ENCODE measurements at places on chromosomes 1 and 21.
A peak's percentile ranks its signal among the peaks of the same experiment; 100 is the strongest.

GRCh38 chr1:205488074-205488723, 16.3 kb upstream of the CDK18 start:
- DNase-seq: peak; percentile 88

- DNase-seq: no peak
Observed at GRCh38 chr1:173057984-173058383, 7.2 kb upstream of the TNFSF18 start.

GRCh38 chr1:171740987-171741871, 636 bp downstream of the VAMP4 start:
- DNase-seq: peak; percentile 13

- no peak for DNase-seq
Observed at GRCh38 chr1:242639104-242639503, 114.6 kb upstream of the PLD5 start.

- no peak for DNase-seq
Observed at GRCh38 chr1:151043163-151043562, 4.4 kb upstream of the C1orf56 start.

GRCh38 chr1:208101661-208102431, 142.3 kb downstream of the PLXNA2 start:
- DNase-seq: no peak

- no peak for DNase-seq
Observed at GRCh38 chr21:29187944-29188343, 57.5 kb downstream of the MAP3K7CL start.

GRCh38 chr1:6779089-6779805, 6.0 kb upstream of the CAMTA1 start:
- DNase-seq: no peak

DNA sequence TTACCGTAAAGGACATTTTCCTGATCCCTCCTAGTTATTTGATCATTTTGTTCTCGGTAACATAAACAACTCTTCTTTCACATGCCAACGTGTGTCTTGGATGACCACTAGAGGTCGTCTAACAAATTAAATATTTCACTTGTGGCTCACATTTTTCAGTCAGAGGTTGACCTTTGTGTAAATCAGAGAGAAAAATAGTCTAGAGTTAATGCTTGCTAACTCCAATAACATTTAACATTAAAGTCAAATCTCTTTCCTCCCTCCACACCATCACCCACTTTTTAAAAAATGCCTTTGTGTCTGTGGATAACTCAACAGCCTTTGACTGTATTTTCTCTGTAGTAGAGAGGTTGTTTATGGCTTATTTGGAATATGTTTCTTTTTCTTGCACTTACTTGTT, 220.5 kb upstream of the B3GALT2 start:
- peak; percentile 40 for DNase-seq

DNA sequence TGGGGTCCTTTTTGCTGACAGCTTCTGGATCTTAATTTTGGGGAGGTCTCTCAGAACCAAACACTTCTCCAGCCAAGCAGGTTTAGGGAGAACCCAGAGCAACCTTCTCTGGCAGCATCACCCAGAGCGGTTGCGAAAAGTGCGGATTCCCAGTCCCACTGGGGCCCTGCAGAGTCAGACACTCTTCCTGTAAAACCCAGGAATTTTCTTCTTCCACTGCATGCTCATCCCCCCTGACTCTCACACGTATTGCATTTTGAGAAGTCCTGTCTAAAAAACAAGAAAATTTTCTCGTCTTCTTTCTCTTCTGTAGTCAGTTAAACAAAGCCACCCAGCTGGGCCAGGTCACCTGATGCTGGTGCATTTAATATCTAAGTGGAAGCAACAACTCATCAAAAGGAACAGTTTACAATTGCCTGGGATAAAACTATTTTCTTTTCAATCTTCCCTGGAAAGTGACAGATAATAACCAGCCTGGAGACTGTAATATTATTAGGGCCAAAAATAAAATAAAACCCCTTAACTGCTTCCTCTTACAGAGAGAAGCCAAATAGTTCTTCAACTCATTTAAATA, 156.0 kb downstream of the IGSF21 start:
- DNase-seq: no peak

DNA sequence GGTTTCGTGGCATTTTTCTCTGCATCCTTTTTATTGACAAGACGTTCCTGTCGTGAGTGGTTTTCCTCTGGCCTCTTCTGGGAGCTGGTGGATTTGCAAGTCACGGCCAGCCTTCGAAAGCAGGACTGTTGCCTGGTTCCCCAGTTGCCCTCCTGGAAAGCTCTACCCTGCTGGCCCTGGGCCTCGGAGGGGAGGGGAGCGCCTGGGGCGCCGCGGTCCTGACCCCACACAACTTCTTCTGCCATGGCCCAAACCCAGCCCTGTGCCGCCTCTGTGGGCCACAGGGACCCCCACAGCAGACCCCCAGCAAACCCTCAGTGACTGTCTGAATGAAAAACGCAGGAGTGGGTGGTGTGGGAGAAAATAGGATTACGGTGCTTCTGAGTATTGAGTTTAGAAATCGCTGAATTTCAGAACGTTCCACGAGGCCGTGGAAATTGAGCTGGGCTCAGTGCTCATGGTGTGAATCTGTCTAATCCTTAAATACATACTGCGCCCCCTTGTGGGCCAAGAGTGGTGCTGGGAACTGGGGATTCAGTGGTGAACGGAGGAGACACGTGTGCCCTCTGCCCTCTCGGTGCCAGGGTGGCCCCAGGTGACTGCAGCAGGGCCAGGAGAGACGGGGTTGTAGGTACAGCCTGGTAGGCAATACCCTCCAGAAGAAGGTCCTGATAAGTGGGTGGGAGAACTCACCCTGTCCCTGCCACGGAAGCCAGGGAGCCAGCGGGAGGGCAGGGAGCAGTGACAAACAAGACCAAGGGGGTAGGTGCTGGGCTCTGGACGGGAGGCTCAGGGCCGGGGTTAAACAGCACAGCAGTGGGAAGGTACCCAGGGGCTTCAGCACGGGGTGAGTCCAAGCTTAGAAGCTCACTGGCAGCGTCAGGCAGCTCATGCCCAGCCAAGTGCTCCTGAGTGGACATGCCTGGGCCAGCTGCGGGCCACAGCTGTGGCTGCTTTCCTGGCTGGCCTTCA, 101.2 kb upstream of the COL6A1 start:
- DNase-seq: peak; percentile 79

GRCh38 chr1:240956020-240956419, 344.1 kb upstream of the GREM2 start:
- DNase-seq: no peak

- no peak for DNase-seq
Observed at GRCh38 chr21:37734846-37735245, 181.4 kb downstream of the KCNJ6 start.

GRCh38 chr1:112678605-112679004, 4.1 kb downstream of the MOV10 start:
- DNase-seq: no peak

DNA sequence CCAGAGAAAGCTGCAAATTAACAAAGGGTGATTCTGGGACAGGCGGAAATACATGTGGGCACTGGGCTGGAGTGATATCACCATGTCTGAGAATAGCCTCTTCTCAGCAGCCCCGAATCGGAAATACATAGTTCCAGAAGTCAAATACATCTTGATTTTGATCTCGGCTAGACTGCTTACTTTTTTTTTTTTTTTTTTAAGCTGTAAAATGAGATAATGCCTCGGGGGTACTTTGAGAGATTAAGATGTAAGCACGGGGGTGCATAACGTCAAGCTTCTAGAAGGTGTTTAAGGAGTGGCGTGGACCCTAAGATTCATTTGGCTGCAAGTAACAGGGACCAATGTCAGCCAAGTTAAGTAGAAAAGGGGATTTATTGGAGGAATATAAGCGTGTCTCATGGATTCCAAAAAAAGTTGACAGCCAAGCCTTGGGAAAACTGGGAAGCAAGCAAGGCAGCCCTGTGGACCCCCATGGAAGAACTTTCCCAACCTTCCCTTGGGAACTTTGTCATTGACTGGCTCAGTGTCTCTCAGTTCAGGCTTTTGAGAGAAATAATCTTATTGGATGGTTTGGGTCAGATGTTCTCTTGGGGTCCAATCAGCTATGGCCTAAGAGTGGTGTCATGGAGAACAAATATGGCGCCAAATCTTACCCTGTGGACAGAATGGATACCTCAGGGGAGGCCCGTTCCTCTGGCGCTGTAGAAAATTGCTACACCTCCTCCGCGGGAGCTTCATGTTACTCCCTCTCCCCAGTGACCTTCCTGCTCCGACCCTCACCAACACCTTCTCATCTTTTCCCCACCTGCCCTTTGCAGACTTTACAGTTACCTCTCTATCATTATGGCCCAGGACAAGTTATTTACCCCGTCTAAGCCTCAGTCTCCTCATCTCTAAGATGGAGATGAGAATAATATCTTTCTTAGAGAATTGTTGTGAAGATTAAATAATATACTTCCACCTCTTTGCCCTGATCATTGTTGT, 186.6 kb downstream of the KAZN start:
- no peak for DNase-seq

- no peak for DNase-seq
Observed at GRCh38 chr21:44057960-44058651, 46.0 kb downstream of the TRAPPC10 start.

DNA sequence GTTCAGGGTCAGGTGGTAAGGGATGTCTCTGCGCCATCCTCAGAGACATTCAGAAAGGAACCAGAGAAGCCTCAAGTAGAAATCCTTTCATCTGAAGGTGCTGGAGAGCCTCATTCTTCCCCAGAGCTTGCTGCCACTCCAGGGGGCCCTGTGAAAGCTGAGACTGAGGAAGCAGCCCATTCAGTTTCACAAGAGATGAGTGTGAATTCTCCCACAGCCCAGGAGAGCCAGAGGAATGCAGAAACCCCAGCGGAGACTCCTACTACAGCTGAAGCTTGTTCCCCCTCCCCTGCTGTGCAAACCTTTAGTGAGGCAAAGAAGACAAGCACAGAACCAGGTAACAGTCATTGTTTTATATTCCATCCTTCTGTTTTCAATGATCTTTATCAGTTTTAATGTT, 38.7 kb downstream of the ZBTB40 start:
- DNase-seq: no peak

DNA sequence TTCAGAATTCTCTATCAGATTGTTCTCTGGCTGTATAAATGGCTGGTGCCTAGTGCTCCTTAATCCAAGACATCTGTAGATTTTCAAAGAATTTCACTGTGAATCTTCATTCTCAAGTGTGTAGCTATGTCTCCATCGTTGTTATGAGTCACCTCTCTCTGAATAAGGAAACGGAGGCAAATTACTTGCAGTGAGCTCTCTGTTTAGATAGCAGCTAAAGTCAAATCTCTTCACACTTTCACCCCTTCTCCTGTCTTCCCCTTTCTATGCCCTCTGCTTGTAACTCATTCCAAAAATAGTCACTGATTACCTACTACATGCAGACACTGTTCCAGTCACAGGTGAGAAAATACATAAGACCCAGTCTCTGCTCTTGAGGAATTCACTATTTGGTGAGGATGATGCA, 39.7 kb downstream of the CHML start:
- no peak for DNase-seq

GRCh38 chr1:233197940-233198339, 97.6 kb downstream of the PCNX2 start:
- DNase-seq: no peak

DNA sequence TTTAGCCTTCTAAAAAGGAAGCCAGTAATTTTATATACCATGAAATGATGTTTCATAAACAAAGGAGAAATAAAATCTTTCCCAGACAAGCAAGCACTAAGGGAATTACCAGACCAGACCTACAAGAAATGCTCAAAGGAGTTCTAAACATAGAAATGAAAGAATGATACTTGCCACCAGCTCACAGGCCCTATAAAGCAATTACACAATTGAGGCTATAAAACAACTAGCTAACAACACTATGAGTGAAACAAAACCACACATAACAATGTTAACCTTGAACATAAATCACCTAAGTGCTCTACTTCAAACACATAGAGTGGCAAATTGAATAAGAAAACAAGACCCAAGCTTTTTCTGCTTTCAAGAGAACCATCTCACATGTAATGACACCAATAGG, 123.8 kb downstream of the BARHL2 start:
- no peak for DNase-seq

DNA sequence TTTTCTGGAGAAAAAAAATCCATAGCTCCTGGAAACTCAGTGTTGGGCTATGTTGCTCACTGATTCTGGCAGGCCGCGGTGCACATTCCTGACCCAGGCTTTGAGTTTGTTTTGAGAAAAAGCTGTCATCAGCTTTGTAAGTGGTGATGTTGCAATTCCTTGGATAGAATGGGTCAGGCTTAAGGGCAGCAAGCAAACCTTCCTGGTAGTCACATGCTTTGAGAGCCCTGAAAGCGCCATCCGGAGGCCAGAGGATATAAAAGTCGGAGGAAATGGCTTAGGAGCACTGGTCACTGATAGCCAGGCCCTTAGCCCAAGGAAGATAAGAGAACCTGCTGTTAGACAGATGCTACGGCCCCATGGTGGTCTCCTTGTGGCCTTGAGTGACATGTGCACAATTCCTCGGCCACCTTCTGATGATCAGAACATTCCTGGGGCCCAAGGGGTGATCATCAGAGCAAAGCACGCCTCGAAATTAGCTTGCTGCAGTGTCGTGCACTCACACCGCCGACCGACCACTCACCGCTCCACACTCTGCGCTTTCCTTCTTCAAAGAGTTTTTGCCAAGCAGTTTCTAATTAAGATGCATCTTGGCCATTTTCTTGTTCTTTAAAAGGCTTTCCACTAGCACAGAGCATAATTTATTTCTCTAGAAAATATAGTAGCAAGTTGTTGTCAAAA, 78.6 kb downstream of the MAN1C1 start:
- peak; percentile 77 for DNase-seq

DNA sequence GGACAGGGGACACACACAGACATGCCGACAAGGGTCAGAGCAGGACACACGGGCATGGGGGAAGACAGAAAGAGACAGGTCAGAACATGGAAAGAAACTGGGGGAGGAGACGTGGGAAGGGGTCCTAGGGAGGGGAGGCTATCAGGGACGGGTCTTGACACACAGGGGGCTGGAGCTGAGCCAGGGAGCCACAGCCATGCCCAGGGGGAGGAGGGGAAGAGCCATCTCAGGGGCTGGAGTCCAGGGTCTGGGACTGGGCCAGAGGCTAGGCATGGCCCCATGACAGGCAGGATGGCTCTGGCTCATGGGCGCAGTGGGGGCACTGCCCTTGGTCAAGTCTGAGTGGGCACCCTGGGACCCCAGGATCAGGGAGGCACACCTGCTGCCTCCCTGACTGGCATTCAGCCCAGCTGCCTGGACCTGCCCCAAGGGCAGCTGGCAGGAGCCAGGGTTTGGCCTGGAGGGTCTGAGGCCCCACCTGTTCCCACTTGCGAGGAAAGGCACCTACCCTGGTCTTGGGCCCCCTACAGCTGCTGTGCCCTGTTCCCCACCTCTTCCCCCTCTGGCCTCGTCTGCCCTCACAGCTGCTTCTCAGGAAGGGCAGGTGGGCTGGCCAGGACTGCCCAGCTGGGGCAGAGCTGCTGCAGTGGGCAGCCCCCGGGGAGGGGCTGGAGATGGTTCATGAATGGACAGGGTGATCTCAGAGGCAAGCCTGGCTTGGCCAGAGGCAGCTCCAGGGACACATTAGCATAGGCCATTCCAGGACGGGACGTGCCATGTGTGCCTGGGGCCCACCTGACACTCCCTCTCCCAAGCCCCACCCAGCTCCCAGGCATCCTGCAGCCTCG, 42.9 kb downstream of the HSPG2 start:
- no peak for DNase-seq

- DNase-seq: no peak
Observed at GRCh38 chr21:43270800-43271301, 102.0 kb downstream of the CRYAA start.
